ENCODE measurements at places on chromosomes 12 and 14.

DNA sequence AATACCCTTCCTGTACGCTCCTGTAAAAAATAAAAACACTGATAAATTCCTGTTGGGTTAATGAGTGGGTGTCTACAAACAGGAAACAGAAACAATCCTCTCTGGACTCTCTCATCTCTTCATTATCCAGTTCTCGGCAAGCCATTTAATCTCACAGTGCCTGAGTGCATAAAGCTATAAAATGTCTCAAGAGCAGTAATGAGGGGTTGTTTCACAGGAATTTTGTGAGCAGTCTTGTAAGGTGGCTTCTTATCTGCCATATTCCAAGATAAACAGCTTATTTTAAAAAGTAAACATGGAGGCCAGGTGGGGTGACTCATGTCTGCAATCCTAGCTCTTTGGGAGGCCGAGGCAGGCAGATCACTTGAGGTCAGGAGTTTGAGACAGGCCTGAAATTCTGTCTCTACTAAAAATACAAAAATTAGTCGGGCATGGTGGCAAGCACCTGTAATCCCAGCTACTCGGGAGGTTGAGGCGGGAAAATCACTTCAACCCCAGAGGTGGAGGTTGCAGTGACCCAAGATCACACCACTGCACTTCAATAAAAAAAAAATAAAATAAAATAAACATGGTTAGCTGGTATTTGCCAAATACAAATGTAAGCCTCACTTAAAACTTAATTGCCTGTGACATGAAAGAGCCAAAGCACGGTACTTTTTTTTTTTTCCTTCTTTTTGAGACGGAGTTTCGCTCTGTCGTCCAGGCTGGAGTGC lies 54.0 kb downstream of the CLIP1 start:
- no peak for DNase-seq

GRCh38 chr12:226401-226800 lies 12.4 kb upstream of the SLC6A12 start:
- no peak for DNase-seq

DNA sequence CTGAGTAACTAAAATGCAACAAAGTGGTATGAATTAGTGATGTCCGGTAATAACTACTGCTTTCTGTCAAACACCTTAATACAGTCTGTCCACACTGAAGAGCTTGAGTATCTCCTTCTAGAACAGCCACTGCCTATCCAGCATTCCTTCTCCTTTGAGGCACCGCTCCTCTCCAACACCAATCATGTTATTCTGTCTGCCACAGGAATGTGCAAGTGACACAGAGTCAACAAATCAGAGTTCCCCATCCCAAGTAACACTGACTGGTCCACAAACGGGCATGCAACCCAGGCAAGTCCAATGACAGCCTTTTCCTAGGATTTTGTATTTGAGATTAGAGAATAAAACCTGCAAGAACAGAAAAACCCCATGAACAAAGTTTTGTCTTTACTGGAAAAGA lies 3.8 kb downstream of the GXYLT1 start:
- no peak for DNase-seq

GRCh38 chr12:16299403-16299802 lies 21.9 kb upstream of the SLC15A5 start:
- DNase-seq: no peak
